SJSA1 (cell line): ENCODE measurements at places on chromosomes 3 and 15. TPM values are rescaled to one million over a fixed set of nuclear protein-coding genes. Genes with fewer than 3 reads are reported as not detected.

The CACNA1D gene
- total RNA-seq: not detected in 2 replicates

The MYL3 gene
- total RNA-seq: not detected in 2 replicates

The MANF gene
- total RNA-seq: 146 and 161 TPM in 2 replicates

The TRAK1 gene
- 8.1 and 15.4 TPM in 2 replicates for total RNA-seq

The ADAM10 gene
- total RNA-seq: 98.6 and 137 TPM in 2 replicates
